Caco-2 (cell line): ENCODE measurements at places on chromosomes 5 and 9. TPM values are rescaled to one million over a fixed set of nuclear protein-coding genes. Genes with fewer than 3 reads are reported as not detected.
A peak's percentile ranks its signal among the peaks of the same experiment; 100 is the strongest.

EDIL3 gene
- 0.28 TPM in 1 of 2 replicates, not detected in the other for total RNA-seq

GRM6 gene
- not detected in 2 replicates for total RNA-seq

IFNA2 gene
- total RNA-seq: not detected in 2 replicates

GRCh38 chr9:13862654-13863053 lies 451.3 kb downstream of the NFIB start:
- no peak for DNase-seq

DNA sequence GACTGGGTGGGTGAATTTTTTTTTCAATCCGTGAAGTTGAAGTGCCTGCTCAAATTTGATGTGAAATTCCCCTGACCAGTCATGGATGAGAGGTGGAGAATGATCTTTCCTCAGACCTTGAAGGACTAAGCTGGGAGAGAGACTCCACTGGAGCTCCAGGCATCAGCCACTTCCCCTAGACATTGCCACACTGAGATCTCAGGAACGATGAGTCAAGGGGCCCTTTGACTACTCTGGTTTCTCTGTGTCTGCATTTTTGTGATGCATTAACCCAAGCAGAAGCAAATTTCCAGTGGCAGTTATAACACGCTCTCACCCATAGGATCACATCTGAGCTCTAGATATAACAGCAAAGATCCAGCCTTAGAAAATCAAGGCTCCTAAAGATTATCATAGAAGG lies 171.2 kb upstream of the KIF2A start:
- DNase-seq: no peak

DNA sequence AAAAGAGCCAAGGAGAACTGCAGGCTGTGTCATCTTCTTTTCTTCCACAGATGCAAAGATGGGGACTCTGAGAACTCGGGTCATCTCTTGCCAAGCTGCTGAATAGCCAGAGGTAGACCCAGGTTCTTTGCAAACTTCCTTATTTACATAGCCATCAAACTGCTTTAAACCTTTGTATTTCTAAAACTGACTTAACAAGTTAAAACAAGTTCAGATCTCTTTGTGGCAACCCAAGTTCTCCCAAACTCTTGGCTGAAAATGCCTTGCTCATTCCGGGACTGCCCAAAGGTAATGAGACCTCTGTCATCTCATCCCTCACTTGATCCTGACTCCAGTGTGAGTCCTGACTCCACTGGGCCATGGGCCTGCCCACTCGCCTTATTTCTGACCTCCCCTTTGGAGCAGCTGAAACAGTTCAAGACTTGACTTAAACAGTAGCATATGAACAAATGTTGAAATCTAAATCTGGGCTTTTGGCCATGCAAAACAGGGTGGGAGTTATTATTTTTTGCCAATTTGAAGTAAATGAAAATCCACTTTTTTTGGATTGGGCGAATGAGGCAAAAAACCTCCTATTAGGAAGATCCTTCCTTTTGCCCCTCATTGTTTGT lies 50.6 kb downstream of the FBXL7 start:
- no peak for DNase-seq

DNA sequence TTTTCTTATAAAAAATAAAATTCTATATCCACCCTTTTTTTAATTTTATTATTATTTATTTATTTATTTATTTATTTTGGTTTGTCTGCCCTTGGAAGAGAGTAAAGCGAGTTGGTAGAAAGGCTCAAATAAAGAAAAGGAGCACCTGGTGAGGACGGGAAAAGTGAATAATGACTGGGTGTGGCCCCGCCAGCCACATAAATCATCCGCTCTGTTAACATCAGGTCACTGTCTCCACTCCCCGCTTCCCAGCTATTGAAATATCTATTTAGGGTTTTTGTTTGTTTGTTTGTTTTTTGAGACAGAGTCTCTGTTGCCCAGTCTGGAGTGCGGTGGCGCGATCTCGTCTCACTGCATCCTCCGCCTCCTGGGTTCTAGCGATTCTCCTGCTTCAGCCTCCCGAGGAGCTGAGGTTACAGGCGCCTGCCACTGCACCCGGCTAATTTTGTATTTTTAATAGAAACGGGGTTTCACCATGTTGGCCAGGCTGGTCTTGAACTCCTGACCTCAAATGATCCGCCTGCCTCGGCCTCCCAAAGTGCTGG lies 844 bp downstream of the POLR3G start:
- no peak for DNase-seq

DNA sequence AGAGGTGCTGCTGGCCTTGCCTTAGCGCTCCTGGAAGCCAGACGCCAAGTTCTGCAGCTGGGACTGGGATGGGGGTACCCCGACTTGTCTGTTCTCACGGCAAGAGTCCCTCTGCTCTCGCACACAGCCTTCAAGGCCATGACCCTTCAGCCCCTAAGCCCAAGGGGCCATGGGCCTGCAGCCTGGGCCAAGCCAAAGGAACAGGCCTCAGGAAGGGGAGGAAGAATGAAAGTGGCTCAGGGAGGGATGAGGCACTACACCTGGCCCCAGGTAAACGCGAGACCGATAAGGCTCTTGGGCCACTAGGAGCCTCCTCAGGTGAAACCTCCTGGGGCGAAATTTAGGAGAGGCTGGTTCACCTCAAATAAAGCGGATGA lies 3.9 kb downstream of the EBF1 start:
- DNase-seq: no peak

DNA sequence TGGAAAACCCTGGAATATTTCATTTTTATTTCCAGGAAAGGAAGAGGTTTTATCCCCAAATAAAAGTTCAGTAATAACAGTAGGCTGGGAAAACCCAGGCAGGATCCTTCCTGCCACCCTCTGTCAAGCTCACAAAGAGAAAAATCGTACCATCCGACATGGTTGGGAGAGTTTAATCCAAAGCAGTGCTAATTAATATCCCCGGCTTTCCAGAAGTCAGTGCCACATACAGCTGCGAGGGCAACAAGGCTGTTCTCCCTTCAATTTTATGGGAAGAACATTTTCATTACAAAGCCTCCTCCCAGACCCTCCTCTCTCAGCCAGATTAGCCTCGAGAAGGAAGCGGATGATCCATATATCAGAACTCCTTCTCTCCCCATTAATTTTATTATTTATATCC lies 95.5 kb downstream of the PAX5 start:
- DNase-seq: no peak

DNA sequence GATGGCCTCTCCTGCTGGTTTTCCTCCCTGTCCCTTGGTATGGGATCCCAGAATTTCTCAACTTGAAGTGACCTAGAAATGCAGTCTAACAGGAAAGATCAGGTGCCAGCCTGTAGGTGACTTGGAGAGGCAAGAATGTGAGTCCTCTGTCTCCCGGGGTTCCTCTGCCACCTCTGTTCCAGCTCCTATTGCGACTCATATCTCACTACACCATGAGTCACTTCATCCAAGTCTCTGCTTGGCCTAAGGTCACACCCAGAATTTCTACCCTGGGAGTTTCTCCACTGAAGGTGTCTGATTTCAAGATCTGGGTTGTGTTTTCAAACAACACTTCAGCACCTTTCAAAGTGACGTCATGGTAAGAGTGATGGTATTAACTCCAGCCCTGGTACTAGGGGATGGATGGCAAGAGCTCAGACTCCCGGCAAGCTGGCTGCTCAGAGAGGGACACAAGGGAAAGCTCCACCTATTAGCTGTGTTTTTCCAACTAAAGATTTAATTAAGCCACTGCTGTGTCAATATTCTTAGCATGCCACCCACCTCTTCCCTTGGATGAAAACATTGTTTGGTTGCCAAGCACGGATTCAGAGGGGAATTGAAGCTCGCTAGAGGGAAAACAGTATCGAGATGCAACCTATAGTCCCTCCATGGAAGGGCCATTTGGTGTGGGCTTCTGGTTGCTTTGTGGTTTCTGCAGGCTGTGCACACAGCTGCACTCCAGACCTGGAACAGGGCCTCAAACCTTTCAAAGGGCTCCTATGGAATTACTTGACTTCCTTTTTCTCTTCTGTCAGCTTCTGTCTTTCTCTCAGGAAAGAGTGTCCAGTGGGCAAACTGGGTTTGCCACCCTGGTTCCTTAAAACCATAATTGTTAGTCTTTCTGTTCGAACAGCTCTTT lies 205.7 kb downstream of the GAS1 start:
- DNase-seq: no peak

DNA sequence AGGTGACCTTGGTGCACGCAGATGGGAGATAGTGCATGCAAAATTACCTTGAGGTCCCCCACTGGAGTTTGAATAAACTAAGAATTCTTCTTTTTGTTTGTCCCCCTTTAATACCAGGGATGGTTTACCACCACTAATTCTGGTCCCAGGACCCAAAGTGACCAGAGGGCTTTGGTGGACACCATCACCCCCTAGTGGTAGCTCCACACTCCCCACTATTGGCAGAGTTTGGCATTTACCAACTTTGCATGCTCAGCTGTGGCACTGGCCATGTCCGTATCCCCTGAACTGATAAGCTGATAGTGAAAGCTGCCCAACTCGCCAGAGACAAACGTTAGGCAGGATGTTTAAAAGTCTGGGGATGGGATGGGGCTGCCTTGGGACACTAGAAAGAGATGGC lies 3.3 kb downstream of the ASTN2 start:
- DNase-seq: peak; percentile 35

DNA sequence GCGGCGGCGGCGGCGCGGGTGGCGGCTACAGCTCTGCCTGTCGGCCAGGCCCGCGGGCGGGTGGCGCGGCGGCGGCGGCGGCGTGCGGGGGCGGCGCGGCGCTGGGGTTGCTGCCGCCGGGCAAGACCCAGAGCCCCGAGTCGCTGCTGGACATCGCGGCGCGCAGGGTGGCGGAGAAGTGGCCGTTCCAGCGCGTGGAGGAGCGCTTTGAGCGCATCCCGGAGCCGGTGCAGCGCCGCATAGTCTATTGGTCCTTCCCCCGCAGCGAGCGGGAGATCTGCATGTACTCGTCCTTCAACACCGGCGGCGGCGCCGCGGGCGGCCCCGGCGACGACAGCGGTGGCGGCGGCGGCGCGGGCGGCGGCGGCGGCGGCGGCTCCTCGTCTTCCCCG lies 296 bp downstream of the ZSWIM6 start:
- DNase-seq: no peak

GRCh38 chr9:127079446-127080140 lies 42.8 kb downstream of the ANGPTL2 start:
- no peak for DNase-seq

CD180 gene
- total RNA-seq: not detected in 2 replicates

- no peak for DNase-seq
These were observed 706.6 kb upstream of the RGMB start for GRCh38 chr5:98066910-98067309.

DNA sequence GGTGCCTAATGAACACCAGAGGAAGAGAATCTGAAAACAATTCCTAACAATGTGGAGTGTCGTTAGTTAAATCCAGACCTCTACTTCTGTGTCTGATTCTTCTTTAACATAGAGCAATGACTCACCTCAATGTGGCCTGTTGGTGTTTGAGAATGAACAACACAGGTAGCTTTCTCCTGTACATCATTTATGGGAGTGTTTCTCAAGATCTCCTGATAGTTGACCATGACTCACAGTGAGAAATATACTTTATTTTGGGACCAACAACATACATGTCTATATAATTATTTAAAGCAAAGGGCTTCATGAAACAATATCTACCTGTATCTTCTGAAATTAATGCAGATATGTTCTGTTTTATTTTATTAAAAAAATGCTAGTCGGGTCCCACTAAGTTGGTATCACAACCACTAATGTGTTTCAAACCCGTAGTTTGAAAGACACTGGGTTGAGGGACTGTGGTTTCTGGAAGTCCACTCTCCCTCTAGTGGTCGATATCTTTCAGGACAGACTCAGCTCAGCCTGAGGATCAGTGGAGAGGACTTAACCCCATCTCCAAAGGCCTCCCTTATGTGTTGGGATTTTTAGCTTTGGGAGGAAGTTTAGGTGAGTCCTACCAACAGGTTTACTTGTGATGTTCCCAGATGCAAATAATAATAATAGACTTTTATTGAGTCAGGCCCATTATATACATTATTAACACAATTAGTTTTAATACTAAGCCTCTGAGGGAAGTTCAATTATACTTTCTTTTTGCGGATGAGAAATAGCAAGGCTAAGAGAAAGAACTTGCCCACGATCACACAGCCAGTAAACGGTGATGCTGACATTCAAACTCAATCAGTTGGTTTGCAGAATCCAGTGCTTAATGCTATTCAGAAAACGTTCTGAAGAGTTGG lies 70.0 kb upstream of the KLF9 start:
- peak; percentile 3 for DNase-seq

PIP5K1B gene
- 10.3 and 12.9 TPM in 2 replicates for total RNA-seq

DNA sequence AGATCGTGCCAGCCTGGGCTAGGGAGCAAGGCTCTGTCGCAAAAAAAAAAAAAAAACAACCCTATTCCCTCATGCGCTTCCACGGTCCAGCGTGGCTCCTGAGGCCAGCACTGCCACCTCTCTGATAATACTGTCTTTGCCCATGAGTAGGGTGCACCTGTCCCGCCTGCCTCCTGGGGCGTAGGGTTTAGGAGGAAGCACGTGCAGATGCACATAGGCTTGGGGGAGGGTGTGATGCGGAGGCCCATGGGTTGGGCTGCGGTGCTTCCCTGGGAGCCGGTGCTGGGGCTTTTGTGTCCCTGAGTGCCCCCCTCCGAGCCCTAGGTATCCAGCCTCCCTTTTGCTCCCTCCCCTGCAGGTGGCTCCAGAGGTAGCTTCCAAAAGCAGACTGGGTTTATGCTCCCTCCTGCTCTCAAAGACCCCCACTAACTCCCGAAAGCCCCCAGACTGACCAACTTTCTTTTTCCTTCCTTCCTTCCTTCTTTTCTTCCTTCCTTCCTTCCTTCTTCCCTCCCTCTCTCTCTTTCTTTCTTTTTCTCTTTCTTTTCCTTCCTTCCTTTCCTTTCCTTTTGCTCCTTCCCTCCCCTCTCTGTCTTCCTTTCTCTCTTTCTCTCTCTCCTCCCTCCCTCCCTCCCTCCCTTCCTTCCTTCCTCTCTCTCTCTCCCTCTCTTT lies 12.8 kb downstream of the FGFR4 start:
- peak; percentile 50 for DNase-seq

GRCh38 chr9:38686933-38687332 lies 33.0 kb downstream of the FAM240B start:
- DNase-seq: no peak

DNA sequence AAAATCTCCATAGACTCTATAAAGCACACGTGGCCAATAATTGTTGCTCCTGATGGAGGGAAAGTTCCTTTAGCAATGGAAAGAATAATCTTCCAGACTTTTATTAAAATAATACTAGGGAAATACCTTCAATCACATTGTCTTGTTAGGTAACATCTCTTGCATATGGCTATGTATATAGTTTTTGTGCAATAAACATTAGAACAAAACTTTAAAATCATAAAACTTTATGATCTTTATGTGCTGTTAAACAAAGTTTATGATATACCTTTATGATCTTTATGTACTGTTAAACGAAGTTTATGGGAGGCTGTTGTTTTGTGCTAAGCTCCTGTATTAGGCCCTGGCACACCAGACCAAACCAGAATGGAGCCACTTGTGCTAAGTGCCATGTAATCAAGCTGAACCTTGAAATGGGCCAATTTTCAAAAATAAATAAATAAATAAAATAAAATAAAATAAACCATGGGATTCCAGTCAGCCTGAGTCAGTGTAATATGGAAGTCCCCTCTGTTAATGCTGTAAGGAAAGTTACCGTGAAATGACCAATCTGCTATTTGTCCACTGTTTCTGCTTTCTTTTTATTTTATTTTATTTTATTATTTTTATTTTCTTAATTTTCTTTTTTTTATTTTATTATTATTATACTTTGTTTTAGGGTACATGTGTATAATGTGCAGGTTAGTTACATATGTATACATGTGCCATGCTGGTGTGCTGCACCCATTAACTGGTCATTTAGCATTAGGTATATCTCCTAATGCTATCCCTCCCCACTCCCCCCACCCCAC lies 431.3 kb downstream of the SPATA31D1 start:
- DNase-seq: no peak

- no peak for DNase-seq
These were observed 10.1 kb downstream of the PLIN2 start for GRCh38 chr9:19117039-19117716.
